ENCODE measurements at places on chromosomes 2 and 18.

DNA sequence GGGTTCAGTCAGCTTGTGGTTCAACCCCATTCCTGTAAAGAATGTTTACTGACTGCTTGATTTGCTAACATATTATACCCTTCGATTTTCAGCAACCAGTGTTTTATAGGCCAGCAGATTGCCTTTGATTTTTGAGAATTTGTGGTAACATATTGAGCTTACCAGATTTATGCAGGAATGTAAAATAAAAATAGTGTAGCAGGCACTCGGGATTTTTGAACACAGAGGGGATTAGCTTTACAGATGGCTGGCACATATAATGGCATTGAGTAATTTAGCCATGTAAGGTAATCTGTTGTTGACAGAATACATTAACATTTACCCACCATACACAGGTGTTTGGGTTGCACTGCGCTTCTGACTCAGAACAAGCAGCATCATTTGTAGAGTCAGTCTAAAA is 354.0 kb downstream of the LRRTM1 start:
- DNase-seq, result no peak

GRCh38 chr18:21762181-21762772 is 21.7 kb downstream of the MIB1 start:
- no peak for DNase-seq

DNA sequence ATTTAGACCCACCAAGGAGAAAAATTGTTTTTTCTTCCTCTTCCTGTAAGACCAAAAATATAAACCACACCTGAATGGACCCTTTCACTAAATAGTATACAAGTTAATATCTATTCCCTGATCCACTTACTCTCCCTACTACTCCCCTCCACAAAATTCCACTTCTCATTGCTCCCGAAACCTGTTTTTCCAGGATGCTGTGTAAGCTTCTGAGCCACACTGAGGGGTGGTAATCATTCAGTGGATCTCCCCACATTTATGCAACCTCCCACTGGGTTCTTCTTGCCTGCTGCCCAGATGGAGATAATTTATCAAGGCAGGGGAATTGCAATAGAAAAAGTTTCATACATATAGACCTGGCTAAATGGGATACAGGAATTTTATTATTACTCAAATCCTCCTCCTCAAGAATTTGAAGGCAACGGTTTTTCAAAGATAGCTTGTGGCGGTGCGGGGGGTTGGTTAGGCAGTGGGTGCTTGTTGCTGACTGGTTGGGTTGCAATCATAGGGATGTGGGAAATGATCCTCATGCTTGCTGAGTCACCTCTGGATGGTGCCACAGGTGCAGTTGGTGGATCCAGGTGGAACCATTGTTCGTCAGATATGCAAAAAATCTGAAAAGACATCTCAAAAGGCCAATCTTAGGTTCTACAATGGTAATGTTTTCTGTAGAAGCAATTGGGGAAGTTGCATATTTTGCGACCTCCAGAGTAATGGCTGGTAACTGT is 970.3 kb downstream of the CNTNAP5 start:
- DNase-seq, result no peak

- no peak for DNase-seq
Measured at GRCh38 chr2:19357402-19358241, 801 bp downstream of the OSR1 start.

- DNase-seq, result no peak
Measured at GRCh38 chr2:44713170-44713569, 228.3 kb upstream of the SIX3 start.

DNA sequence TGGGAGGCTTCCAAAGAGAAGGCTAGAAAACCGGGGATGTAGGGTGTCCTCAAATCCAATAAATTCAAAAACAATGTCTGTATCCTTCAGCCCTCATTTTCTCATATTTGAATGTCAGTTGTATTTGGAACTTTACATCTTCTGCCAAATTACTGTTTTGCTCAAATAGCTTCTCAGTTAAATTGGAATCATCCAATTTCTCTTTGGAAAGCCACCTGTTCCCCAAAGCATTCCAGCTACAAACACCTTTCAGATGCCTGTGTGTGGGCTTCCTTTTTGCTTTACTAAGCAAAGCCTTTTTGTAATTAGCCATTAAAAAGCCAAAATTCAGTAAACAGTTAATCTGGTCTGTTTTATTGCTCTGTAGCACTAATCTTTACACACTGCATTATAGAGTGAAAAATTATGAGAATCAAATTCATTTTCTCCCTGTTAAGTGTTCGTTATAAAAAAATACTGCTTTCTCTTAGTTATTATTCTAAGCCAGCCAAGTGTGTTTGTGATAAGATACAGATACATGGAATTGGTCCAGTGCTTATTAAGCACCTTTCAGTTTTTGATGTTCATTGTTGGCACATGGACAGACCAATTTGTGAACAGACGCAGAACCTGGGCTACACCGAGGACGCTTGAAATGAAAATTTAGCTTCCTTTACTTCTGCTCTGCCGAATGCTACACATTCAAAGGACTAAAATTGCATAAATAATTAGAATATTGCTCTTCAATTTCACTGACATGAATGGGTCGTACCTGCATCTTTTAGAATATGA is 151.6 kb downstream of the RTN4 start:
- DNase-seq, result no peak

DNA sequence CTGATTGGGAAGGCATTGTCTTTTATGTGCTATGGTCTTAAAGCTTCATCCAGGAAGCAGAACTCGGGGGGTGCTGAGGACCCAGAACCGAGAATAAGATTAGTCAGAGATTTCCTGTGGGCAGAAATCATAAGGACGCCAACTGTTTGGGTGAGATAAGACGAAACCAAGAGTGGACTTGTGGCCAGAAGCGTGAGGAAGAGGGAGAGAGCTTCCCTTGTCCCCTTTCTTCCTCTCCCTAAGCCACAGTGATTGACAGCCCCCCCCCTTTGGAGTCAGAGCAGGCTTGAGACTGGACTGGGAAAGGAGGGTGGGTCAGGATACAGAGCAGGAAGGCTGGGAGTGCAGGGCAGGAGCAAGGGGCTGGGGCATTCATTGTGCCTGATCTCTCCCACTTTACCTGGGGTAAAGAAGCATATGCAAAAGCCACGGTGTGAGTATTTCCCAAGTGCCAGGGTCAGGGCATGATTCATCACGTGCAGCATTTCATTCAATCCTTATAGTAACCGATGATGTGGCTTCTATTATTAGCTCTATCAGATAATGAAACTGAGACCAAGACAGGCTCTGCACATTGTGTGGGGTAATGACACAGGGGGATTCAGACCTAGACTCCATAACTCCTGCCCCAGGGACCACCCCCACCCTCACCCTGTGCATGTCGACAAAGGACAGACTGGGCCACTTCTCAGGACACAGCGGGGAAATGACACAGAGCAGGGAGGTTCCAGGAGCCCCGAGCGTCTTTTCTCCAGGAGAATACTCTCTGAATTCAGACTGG is 3.0 kb upstream of the IL1RN start:
- no peak for DNase-seq

- DNase-seq, result no peak
Measured at GRCh38 chr2:23850564-23851256, 76.2 kb downstream of the ATAD2B start.

DNA sequence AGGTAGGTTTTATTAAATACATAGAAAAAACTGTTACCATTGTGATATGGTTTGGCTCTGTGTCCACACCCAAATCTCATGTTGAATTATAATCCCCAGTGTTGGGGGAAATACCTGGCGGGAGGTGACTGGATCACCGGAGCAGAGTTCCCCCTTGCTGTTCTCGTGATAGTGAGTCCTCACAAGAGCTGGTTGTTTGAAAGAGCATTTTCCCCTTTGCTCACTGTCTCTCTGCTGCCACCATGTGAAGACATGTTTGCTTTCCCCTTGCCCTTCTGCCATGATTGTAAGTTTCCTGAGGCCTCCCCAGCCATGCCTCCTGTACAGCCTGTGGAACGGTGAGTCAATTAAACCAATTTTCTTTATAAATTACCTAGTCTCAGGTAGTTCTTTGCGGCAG is 352.7 kb upstream of the SLC39A10 start:
- no peak for DNase-seq

Data from stimulated activated CD8-positive, alpha-beta memory T cell treated with anti-CD3 and anti-CD28 coated beads, Interleukin-2, amount 100 ng/mL, for 1 hour (primary cell).